ENCODE measurements at places on chromosomes 16 and 17.
A peak's percentile ranks its signal among the peaks of the same experiment; 100 is the strongest.

- DNase-seq = peak; percentile 19
Observed at GRCh38 chr17:5282642-5283217, 646 bp downstream of the RABEP1 start.

- no peak for DNase-seq
Observed at GRCh38 chr16:30929167-30929566, 5.8 kb downstream of the FBXL19 start.

DNA sequence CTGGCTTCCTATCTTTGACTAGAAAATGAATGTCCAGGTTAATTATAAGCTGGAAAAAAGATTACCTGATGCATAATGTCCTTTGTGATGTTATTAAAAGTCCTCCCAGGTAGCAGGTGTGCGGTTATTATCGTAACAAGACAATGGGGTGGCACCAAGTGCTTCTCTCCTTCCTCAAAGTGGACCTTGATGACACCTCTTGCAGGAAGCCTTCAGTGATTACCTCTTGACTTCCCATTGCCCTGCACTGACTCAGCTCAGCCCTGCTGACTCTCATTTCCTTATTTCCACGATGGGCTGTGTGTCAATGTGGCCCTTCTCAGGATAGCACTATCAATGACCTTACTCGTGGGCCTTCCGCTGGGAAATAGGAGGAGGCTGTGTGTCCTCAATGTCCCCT, 477.4 kb upstream of the CCL2 start:
- no peak for DNase-seq

GRCh38 chr17:5942687-5943086, 127.5 kb upstream of the WSCD1 start:
- no peak for DNase-seq

DNA sequence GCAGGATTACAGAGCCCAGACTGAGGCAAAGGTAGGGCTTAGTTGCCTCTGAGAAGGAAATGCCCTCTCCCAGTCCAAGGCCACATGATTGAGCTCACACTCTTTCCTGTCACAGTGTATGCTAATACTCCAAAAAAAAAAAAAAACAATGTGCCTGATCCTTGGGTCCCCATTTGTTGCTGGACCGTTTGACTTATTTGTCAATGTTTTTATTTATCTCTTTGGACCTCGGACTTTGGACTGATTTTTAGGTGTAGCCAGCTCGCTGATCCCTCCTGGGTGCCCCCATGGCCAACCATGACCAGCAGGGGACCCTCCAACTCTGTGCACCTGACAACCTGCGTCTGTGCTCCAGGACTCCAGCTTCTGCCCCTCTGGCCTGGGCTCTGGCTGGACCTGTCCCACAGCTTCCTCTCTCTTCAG, 622 bp upstream of the CCL16 start:
- DNase-seq = no peak

DNA sequence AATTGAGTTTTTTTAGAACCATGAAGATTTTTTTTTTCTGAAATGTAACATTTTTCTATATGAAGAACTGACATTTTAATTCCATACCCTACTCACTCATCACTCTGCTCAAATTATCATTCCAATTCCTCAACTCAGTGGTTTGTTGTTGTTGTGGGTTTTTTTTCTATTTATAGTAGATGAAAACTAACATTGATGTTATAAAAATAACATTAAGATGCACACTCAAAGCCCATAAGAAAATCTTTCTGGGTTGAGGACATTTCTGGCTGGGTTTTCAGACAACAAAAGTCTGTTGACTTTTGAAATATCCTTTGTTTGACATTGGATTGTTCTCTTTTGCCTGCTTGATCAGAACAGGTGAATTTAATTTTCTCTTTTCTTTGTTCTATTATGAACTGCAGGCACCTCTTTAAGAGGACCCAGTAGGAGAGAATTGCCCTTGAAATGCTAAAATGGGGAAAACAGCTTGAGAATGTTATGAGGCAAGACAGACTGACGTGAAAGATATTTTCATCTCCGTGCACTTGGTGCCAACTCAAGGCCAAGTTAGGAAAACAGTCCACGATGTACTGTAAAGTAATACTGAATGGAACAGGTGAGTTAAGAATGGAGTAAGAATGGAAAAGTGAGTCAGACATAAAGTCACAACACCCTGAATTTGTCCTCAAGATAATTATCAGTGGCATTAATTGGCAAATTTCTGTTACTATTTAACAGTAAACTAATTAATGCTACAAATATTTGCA, 16.1 kb upstream of the ABCA5 start:
- no peak for DNase-seq

DNA sequence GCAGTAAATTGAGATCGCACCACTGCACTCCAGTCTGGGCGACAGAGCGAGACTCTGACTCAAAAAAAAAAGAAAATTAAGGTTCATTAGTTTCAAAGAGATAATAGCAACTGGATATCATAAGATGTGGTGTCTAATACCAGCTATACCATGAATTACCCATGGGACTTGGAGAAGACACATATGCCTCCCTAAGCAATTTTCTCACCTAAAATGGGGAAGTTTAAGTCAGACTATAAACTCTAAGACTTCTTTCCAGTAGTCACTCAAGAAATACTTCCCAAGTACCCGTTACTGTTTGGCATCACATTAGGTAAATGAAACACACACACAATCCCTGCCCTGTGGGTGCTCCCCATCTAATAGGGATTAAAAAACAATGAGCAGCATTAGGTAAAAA, 22.6 kb downstream of the SMURF2 start:
- DNase-seq = no peak

DNA sequence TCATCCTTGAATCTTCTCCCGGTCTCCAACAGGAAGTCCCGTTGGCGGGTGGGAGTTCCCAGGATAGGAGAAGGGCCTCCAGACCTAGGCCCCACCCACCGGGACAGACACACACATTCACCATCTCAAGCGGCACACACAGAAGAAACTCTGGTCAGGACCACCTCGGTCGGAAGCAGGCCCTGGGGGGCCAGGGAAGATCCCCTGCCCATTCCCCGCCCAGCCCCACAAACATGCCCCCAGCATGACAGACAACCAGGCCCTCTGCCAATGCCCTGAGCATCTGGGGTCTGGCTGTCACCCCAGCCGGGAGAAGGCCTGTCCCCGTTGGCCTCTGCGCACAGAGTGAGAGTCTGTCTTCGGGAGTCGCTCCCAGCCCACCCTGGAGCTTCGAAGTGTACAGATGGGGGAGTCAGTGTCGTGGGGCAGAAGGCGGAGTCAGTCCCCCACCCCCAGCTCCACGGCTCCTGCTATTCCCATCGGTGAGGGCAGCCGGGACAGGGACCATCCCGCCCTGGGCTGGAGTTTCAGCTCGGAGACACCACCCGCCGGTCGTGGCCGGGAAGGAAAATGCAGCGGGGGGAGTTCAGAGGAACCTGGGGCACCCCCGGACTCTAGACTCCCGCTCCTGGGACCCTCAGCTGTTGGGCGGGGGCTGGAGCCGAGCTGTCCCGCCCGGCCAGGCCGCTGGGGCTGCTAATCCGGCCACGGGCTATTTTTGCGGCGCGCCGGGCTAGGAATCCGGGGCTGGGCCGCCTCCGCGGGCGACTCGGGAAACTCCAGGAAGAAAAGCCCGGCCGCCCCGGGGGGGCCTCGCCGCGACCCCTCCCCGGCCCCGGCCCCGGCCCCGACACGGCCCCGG, 660 bp downstream of the RHBDF1 start:
- no peak for DNase-seq

GRCh38 chr16:2828876-2829430, 1.1 kb upstream of the ZG16B start:
- no peak for DNase-seq

- no peak for DNase-seq
Observed at GRCh38 chr16:67893743-67894399, 817 bp downstream of the PSKH1 start.

DNA sequence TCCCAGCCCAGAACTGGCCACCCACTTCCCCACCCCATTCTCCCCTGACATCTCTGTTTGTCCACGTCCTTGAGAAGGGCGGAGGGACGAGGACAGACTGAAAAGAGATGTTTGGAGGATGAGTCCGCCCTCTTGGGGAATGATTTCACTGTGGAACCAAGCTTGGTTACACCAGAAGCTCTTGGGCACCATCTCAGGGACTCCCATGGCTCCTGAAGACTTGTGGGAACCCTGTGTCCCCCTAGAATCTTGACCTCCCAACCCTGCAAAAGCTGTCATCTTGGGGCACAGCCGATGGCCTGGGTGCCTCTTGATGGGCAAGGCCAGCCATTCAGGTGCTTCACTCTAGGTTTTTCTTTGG, 25.9 kb upstream of the LITAF start:
- no peak for DNase-seq

DNA sequence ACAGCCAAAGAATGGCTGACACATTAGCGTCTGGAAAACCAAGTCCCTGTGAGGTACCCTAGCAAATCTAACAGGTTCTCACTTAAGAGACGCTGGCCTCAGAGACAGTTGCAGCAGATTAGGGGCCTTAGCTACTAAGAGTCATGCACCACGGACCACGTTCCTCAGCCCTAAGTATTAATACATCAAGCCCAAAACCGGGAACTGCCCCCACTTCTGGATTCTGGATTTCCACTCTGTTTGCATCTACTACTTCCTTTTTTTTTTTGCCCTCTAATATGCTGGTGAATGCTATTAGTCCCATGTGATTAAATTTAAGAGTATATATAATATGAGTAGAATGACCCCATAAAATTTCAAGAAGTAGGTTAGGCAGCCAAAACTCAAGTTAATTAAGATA, 775 bp upstream of the TERB1 start:
- DNase-seq = no peak

DNA sequence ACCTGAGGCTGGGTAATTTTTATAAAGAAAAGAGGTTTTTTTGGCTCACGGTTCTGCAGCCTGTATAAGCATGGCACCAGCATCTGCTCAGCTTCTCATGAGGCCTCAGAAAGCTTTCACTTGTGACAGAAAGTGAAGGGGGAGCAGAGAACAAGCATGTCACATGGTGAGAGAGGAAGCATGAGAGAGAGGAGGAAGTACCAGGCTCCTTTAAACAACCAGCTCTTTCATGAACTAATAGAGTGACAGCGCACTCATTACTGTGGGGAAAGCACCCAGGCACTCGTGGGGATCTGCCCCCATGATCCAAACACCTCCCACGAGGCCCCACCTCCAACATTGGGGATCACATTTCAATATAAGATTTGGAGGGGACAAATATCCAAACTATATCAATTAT, 86.8 kb downstream of the USP32 start:
- DNase-seq = no peak

- DNase-seq = no peak
Observed at GRCh38 chr17:72120642-72121163, at the start of gene SOX9. Gene SOX9, plus strand, starts transcription at chr17:72121020. Its CDS starts 372 bp downstream, at chr17:72121392.

- DNase-seq = no peak
Observed at GRCh38 chr17:50120475-50121253, 9.3 kb downstream of the SAMD14 start.

GRCh38 chr16:88464447-88465318, 11.6 kb downstream of the ZFPM1 start:
- peak; percentile 50 for DNase-seq

- no peak for DNase-seq
Observed at GRCh38 chr17:76017481-76018339, 9.4 kb downstream of the EVPL start.

DNA sequence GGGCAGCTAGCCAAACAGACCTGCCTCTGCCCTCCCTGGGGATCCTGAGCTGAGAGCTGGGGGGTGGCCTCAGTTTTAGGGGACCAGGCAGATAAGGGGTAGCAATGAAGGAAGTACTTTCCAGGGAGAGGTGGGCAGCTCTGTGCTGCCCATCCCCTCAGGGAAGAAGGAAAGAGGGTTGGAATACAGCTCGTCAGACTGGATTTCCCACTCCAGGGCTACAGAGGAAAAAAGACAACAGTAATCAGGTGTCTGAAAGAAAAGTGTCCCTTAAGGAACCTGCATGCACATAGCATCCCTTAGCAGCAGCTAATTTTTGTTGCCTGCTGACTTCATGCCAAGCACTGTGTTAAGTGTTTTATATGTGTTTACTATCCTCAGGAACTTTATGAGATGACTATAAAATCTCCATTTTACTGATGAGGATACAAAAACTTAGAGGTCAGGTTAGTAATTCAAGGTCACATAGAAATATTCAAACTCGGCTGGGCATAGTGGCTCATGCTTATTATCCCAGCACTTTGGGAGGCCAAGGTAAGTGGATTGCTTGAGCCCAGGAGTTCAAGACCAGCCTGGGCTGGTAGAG, 3.2 kb upstream of the MRPL58 start:
- DNase-seq = no peak

DNA sequence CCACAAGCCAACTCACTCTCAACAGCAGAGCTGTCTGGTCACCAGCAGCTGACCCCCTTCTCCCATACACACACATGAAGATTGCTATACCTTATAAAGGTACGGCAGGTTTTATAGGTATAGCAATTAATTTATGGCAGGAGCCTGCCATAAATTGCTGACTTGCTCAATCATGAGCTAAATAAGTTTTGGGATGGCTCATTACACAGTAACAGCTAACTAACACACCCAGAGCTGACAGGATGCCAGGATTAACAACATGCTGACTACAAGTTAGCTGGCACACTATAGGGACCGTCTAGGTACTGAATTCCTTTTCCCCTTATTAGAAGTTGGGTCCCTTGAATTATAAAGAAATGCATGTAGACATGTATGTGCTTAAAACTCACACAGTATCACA, 150.3 kb upstream of the KCNJ18 start:
- DNase-seq = no peak

- DNase-seq = no peak
Observed at GRCh38 chr17:44917456-44917855, 2.2 kb upstream of the GFAP start.

- no peak for DNase-seq
Observed at GRCh38 chr17:62781356-62781755, 26.8 kb downstream of the MARCHF10 start.

DNA sequence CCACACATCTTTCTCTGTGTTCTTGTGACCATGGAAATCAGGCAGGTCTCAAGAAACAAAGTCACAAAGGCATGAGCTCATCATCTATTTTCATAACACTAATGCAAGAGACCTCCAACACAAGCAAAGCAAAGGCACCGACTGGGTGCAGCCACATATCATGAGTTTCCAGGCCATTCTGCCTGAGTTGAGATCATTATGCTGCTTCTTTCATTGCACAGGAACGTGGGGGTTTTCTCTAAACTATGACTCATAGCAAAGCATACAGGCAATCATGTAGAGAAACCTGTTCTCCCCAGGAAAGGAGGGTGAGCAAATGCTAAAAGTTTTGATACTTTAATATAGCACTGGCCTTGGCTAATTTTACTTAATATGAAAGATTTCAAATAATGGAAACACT, 60.7 kb downstream of the GRIN2A start:
- no peak for DNase-seq

- DNase-seq = no peak
Observed at GRCh38 chr16:27550582-27550920, 607 bp downstream of the KATNIP start.

DNA sequence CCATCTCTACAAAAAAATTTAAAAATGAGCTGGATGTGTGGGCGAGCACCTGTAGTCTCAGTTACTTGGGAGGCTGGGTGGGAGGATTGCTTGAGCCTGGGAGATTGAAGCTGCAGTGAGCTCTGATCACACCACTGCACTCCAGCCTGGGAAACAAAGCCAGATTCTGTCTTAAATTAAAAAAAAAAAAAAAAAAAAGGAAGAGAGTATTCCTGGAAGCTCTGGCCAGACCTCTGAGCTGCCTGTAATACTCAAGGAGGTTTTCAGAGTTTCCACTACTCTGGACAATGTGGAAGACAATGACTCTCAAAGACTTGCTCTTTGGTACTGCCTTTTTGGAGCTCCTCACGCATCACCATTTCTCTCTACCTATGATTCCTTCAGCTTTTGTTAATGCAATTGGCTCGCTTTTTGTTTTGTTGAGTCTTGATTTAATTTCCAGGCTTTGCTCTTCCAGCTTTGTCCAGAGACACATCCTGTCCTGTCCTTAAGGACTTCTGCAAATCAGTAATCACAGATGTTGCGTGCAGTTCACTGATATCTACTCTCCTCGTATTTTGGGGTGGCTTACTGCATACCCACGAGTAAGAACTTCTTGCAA, 10.8 kb downstream of the CHD9 start:
- no peak for DNase-seq
